ENCODE measurements at places on chromosomes 13 and 19.

- peak; percentile 77 for DNase-seq
These were observed 77.0 kb downstream of the LRRC63 start for GRCh38 chr13:46288570-46289259.

GRCh38 chr13:24644036-24644435, 36.2 kb upstream of the ATP12A start:
- no peak for DNase-seq

GRCh38 chr19:13952931-13953531, 722 bp downstream of the DCAF15 start:
- DNase-seq = no peak

DNA sequence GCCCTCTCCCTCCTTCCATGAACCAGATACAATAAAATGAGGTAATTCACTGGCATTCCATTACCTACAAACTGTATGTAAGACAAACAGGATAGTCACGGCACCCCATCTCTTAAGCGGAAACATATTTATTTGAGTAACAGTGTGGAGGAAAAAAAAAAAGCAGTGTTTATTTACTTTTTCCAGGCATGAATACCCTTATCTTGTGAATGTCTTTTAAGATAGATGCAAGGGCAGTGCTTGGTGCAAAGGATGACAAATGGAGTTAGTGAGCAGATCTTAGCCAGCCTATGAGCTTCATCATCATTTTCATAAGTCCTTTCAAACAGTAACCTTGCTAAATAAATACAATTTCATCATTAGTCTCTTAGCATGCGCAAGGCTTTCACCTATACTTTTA, 1661.8 kb upstream of the SPRY2 start:
- no peak for DNase-seq

Measured in activated CD4-positive, alpha-beta T cell treated with anti-CD3 and anti-CD28 coated beads, Interleukin-2, Interleukin-6, amounts not matched to agents 100 ng/mL and 50 ng/mL, durations not matched to agents 16 hours and 8 hours (primary cell).